A673 (cell line): ENCODE measurements at places on chromosomes 2 and 18. TPM values are rescaled to one million over a fixed set of nuclear protein-coding genes. Genes with fewer than 3 reads are reported as not detected.

DNA sequence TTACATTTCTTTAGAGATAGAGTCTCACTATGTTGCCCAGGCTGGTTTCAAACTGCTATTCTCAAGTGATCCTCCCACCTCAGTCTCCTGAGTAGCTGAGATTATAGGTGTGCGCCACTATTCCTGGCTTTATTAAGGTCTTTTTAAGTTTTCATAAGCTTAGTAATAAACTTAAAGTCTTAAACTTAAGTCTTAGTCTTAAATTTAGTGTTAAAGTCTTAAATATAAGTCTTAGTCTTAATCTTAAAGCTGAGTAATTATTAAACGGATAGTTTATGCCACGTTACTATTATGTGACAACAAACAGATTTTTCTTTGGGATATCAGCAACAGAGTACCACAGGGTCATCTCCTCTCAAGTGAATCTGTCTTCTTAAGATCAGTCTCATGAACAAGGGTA is 12.6 kb downstream of the FARP2 start:
- DNase-seq: no peak
- H3K36me3 ChIP-seq: no peaks in the 10 kb centered on the region
- H3K27me3 ChIP-seq: no peaks in the 10 kb centered on the region
- no peaks in the 10 kb centered on the region for H3K4me1 ChIP-seq
- H3K27ac ChIP-seq: no peak overlapping the region

GRCh38 chr2:177742851-177743250 is 329.7 kb downstream of the PDE11A start:
- no peaks in the 10 kb centered on the region for H3K27me3 ChIP-seq
- no peak overlapping the region for H3K27ac ChIP-seq
- no peak overlapping the region for H3K4me3 ChIP-seq
- no peaks in the 10 kb centered on the region for H3K4me1 ChIP-seq
- no peaks in the 10 kb centered on the region for H3K36me3 ChIP-seq

DNA sequence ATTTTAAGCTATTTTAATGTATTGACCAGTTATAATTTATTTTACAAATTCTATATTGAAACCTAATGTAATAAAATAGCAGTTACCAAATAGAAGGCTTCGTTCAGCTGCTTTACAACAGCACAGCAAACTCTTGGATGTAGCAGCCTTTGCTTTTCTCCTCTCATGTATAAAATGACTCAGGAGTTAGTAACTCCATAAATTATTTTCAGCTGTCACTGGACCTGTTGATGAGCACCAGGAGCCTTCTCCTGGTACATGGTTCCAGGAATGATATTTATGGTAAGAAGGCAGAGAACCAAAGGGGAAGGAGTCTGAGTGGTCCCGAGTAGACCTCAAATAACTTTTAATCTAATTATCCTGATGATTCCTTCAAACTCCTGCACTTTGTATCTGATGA is 256.4 kb upstream of the NETO1 start:
- H3K4me1 ChIP-seq: no peaks in the 10 kb centered on the region
- no peak for DNase-seq
- no peak overlapping the region for H3K4me3 ChIP-seq
- H3K27ac ChIP-seq: no peak overlapping the region
- no peaks in the 10 kb centered on the region for H3K27me3 ChIP-seq
- H3K36me3 ChIP-seq: no peaks in the 10 kb centered on the region

The DAPL1 gene
- 0.80 and 1.4 TPM in 2 replicates for total RNA-seq

DNA sequence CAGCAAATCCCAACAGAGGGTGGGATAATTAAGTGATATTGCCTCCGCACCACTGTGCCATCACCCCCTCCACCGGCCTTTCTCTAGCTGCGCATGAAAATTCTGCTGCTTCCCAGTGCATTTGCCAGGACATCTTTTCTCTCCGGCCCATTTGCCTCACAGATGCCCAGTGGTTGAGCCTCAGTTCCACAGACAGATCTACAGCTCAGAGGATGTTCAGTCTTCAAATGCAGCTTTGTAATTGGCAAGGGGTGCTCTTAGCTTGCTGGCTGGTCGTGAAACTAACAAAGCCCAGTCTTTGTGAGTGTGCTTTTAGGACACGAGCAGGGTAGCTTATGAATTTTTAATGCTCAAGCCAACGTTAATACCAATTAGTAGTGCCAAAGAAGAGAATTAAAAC is 253.3 kb upstream of the REV1 start:
- peaks cover 3% of the 10 kb centered on the region for H3K27me3 ChIP-seq
- no peaks in the 10 kb centered on the region for H3K4me1 ChIP-seq
- no peak for DNase-seq
- no peak overlapping the region for H3K4me3 ChIP-seq

GRCh38 chr2:201440182-201440581 is 11.1 kb downstream of the TRAK2 start:
- no peak overlapping the region for H3K4me3 ChIP-seq
- H3K36me3 ChIP-seq: no peaks in the 10 kb centered on the region
- no peak overlapping the region for H3K27ac ChIP-seq
- peaks cover 30% of the 10 kb centered on the region for H3K4me1 ChIP-seq

DNA sequence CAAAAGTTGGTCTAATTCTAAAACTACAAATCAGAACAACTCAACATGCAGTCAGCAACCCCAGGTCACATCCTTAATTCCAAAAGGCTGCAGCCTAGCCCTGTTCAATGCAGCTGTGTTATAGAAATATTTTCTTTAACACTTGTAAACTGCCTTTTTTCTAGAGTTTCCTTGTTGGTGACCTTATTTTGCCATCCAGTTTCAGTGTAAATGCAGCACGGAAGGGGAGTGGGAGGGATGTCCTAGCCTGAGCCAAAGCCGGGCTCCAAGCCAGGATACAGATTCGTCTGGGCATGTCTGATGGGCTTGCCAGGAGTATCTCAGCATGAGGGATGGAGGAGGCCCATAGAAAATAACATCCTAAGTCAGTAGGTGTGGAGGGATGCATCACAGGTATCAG is 17.7 kb upstream of the SP3 start:
- H3K4me3 ChIP-seq: no peak overlapping the region
- H3K4me1 ChIP-seq: peaks cover 3% of the 10 kb centered on the region
- H3K27ac ChIP-seq: no peak overlapping the region
- H3K36me3 ChIP-seq: no peaks in the 10 kb centered on the region
- H3K27me3 ChIP-seq: no peaks in the 10 kb centered on the region

The HOXD13 gene
- total RNA-seq: 32.7 and 33.8 TPM in 2 replicates

The FOXD4L1 gene
- total RNA-seq: not detected in 2 replicates

GRCh38 chr2:191025135-191025534 is 11.2 kb upstream of the STAT1 start:
- H3K4me1 ChIP-seq: no peaks in the 10 kb centered on the region
- H3K4me3 ChIP-seq: no peak overlapping the region
- H3K36me3 ChIP-seq: no peaks in the 10 kb centered on the region
- H3K27ac ChIP-seq: no peak overlapping the region
- DNase-seq: no peak
- H3K27me3 ChIP-seq: no peaks in the 10 kb centered on the region

The DYSF gene
- total RNA-seq: 0.04 and 0.24 TPM in 2 replicates

DNA sequence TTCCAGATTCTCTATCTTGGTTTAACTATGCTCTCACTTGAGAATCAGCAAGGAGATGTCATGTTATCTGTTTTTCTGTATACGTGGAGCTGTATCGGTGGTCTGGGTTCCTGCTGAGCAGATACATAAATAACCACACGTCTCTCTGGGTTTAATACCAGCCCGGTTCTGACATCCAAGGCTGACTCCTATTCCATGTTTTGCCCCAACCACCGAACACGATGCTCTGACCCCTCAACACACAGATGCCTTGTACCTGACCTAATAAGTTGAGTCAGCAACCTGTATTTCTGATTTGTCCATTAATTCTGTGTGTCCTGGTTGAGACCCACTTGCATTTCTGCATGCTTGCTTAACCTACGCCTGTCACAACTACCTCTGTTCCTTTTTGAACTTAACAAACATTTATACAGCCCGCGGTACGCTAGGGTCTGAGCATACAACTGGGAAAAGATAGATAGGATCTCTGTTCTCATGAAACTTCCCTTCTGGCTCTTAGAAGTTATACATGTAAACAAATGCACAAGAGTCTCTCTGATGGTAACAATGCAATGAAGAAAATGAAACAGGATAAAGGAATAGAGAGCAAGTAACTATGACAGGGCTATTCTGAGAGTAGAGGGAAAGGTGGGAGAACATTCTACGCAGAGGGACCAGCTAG is 480.4 kb downstream of the PARD3B start:
- no peaks in the 10 kb centered on the region for H3K36me3 ChIP-seq
- H3K4me1 ChIP-seq: no peaks in the 10 kb centered on the region
- no peak for DNase-seq
- no peaks in the 10 kb centered on the region for H3K27me3 ChIP-seq

GRCh38 chr2:121722479-121722878 is 14.2 kb downstream of the NIFK start:
- H3K4me1 ChIP-seq: no peaks in the 10 kb centered on the region
- no peaks in the 10 kb centered on the region for H3K27me3 ChIP-seq
- no peak overlapping the region for H3K27ac ChIP-seq
- H3K36me3 ChIP-seq: peaks cover 9% of the 10 kb centered on the region

- no peak overlapping the region for H3K4me3 ChIP-seq
- H3K27ac ChIP-seq: no peak overlapping the region
- H3K36me3 ChIP-seq: no peaks in the 10 kb centered on the region
- no peaks in the 10 kb centered on the region for H3K4me1 ChIP-seq
- no peaks in the 10 kb centered on the region for H3K27me3 ChIP-seq
Observed at GRCh38 chr18:76518860-76519538, 24.0 kb upstream of the ZNF516 start.

- H3K4me3 ChIP-seq: peak overlapping the region; percentile 89
- DNase-seq: peak; percentile 40
- H3K27me3 ChIP-seq: no peaks in the 10 kb centered on the region
- no peaks in the 10 kb centered on the region for H3K36me3 ChIP-seq
- peak overlapping the region; percentile 89 for H3K27ac ChIP-seq
- H3K4me1 ChIP-seq: peaks cover 30% of the 10 kb centered on the region
Observed at GRCh38 chr2:186486651-186487647, 889 bp downstream of the ZC3H15 start.

- H3K36me3 ChIP-seq: no peaks in the 10 kb centered on the region
- no peak overlapping the region for H3K27ac ChIP-seq
- no peak overlapping the region for H3K4me3 ChIP-seq
- H3K27me3 ChIP-seq: peaks cover 60% of the 10 kb centered on the region
Observed at GRCh38 chr2:60353863-60354262, 199.6 kb downstream of the BCL11A start.

The TNFRSF11A gene
- 0.37 TPM in 2 replicates for total RNA-seq

DNA sequence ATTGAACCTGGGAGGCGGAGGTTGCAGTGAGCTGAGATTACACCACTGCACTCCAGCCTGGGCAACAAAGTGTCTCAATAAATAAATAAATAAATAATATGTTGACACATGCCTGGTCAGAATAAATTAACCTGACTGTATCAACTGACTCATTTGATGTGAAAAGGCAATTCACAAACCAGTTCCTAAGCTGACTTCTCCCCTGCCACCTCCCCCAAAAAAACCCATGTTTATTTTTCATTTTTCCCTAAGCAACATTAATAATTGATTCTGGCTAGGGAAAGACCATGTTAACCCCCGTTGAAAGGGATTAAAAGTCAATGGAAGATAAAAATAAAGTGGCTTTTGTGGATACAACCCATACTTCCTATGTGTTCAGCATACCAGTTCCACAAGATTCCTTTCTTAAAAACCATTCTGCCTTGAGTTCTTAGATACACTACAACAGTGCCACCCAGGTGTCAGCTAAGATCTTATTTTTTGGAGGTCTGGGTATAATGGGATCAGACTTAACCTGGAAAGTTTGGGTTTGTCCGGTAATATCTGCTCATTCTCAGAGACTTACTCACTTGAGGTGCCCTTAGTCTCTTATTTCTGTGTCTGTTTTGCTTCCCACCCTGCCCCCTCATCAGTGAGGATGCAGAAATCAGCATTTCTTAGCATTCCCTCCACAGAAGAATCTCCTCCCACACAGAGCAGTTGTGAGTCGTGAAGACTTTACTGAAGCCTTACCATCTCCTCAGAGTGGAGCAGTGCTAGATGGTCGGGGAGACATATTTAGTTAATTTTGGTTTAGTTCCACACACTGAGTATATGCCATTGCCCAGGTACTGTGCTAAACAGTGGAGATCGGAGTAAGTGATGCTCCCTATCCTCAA is 10.1 kb upstream of the MCFD2 start:
- no peak overlapping the region for H3K27ac ChIP-seq
- no peak for DNase-seq
- no peaks in the 10 kb centered on the region for H3K27me3 ChIP-seq
- no peaks in the 10 kb centered on the region for H3K4me1 ChIP-seq

The RAB6C gene
- total RNA-seq: not detected in 2 replicates

The RAB27B gene
- total RNA-seq: 0.04 TPM in 1 of 2 replicates, not detected in the other

- no peaks in the 10 kb centered on the region for H3K36me3 ChIP-seq
- H3K27ac ChIP-seq: no peak overlapping the region
- DNase-seq: no peak
- no peaks in the 10 kb centered on the region for H3K27me3 ChIP-seq
Observed at GRCh38 chr2:237824085-237824484, 25.5 kb downstream of the RBM44 start.
